T follicular helper cell (primary cell): ENCODE measurements at places on chromosomes 2 and 18.

GRCh38 chr2:120720231-120720630 is 15.4 kb upstream of the GLI2 start:
- DNase-seq: no peak

DNA sequence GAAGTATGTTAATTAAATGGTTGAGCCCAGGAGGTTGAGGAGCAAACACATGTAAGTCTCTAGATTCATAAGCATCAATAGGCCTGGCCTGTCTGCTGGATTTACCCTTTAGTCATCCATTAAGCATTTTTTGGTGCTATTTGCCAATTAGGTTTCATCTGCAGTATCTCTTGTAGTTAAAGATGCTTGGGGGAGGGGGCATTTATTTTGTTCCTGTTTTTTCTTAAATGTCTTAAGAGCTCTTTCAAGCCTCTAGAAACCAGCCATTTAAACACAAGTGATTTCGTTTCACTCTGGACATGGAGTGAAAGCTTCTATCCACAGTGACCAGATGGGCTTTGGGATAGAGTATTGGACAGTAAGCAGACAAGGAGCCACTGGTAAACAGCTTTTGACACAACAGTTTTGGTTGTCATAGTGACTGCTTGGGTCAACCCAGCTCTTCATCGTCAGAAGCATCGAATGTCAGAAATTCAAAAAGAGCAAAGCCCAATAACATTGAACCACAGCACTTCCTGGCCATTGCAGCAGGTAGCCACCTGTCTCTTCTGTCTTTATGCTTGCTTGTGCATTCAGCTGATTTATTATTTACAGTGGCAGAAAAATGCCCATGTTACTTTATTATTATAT is 4.9 kb downstream of the QPCT start:
- no peak for DNase-seq

- DNase-seq: no peak
Observed at GRCh38 chr2:39780825-39781600, 2.0 kb upstream of the THUMPD2 start.

- no peak for DNase-seq
Observed at GRCh38 chr2:86066007-86066578, 39.6 kb downstream of the POLR1A start.

DNA sequence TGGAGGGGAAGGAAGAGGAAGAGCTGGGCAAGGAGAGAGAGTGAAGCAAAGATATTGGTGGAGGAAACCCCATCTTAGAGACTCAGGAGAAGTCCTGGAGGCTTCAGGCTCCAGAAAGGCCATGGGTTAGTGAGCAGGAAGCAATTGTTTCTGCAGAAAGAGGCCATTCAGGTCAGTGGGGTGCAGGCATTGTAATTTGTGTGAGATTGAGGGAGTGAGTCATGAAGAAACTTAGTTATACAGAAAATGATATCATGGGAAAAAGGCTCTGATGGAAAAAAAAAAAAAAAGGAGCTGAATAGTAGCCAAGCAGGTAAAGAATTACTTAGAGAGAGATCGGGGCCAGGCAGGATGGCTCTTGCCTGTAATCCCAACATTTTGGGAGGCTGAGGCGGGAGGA is 4.0 kb downstream of the EMILIN2 start:
- DNase-seq: no peak

- DNase-seq: no peak
Observed at GRCh38 chr2:96625571-96626552, 12.2 kb downstream of the KANSL3 start.

DNA sequence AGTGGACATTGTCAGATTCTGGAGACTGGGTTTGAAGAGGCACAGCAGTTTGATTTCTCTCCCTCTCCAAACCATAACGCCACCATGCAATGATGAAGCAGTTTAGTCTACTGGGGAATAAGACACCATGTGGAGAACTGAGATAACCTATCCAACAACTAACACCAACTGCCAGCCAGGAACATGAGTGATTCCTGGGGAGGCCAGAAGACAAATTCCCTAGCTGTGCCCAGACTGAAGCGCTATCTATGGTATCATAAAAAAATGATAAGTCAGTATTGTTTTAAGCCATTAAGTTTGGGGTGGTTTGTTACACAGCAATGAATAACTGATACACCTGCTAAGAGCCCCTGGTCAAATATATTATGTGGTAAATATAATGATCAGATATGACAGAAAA is 129.3 kb downstream of the EXOC6B start:
- DNase-seq: no peak

DNA sequence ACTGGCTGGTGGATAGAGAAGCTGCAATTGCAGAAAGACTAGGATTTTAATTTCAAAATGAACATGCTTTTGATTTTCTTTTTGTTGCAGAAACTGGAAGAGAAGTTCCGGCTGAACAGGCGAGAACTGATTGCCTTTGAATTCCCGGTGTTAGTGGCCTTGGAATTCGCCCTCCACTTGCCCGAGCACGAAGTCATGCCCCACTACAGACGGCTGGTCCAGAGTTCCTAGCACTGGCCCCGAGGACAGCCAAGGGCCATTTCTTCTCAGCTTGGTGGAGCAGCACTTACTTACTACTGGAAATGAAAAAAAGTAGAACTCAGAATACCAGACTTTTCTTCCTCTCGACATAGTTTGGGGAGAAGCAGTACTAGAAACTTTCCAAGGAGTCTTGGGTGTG is 121.9 kb downstream of the CABLES1 start:
- DNase-seq: no peak

GRCh38 chr2:148887350-148888002 is 12.4 kb downstream of the KIF5C start:
- DNase-seq: no peak

DNA sequence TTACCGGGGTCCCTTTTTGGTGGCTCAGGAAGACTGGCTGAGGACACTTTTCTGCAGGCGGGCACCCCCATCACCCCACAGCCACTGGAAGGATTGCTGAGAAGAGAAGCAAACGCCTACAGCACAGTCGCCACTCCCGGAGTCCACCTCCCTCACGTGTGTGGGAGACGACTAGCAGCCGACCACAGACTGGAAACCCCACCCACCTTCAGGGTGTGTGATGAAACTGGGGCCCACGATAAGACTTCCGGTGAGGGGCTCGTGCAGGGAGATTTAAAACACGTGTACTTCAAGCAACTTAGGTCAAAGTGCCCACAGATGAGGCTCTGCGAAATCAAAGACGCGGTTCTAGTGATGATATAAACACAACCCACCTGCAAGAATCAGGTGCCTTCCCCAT is 26.3 kb downstream of the MBP start:
- peak; percentile 74 for DNase-seq

- no peak for DNase-seq
Observed at GRCh38 chr2:205767617-205768016, 85.3 kb downstream of the NRP2 start.

GRCh38 chr2:27754831-27755230 is 16.7 kb upstream of the MRPL33 start:
- no peak for DNase-seq

DNA sequence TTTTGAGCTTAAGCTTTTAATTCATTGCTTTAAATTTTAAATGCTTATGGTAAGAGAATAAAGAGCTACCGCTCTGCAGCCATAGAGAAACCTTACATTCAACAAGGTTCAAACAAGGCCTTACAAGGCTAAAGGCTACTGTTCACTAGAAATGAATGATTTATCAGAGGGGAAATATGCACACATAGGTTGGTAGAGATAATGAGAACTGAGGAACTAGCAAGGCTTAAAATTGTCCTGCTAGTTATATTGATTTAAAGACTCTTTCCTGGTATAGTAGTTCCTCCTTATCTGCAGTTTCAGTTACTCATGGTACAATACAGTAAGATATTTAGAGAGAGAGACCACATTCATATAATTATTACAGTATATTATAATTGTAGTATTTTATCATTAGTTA is 193.4 kb downstream of the WDR7 start:
- no peak for DNase-seq

GRCh38 chr2:136021976-136022375 is 36.5 kb upstream of the DARS1 start:
- no peak for DNase-seq

DNA sequence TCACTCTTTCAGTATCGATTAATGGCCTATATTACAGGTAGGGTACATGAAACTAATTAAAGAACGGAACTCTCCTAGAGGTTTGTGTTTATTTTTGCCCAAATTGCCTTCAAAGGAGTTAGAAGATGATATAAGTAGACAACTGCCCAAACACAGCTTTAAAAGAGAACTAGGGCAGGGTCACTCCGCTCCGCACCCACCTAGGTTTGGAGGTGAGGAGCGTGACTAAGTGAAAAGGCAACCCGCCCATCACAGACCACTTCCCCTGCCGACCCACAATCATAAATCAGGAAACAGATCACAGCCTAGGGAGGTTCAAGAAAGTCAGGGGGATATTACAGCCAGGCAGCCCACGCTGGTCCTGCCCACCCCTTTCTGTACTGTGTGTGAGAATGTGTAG is 166.7 kb downstream of the C1D start:
- no peak for DNase-seq

- peak; percentile 1 for DNase-seq
Observed at GRCh38 chr2:31138037-31138962, at the start of gene GALNT14. Gene GALNT14, minus strand, starts transcription at chr2:31138440. Its CDS starts 354 bp downstream, at chr2:31138086.

DNA sequence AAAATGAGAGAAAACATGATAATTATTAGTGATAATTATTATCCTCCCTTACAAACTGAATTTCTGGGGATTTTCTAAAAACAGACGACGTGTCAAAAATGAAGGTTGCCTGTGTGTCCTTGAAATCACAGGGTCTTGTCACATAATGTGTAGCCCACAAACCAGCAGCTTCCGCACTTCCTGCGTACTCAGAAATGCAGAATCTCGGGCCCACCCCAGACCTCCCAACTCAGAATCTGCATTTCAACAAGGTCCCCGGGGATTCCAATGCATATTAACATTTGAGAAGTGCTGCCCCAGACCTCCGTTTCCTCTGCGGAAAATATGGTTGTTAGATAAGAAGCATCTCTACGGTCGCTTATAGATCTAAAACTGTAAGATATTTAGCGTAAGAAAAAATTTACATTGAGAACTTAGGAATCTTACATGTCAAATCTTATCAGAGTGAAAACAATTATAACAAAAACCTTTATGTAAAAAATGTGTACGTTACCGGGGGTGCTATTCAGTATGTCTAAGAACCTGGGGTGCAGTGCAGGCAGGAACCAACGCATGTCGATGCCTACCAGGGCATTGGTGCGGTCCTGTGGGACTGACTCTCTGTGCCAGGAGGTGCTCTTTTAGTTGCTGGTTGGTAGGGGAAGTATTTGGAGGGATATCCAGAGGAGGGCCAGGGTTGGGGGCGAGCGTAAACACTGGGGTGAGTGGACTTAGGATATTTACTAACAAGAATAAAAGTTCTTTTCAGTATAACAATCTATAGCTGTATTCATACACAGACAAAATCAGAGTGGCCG is 15.2 kb downstream of the CDKL4 start:
- no peak for DNase-seq

- no peak for DNase-seq
Observed at GRCh38 chr2:118834901-118835745, 12.3 kb downstream of the EN1 start.

GRCh38 chr2:239105234-239105633 is 257.3 kb downstream of the TWIST2 start:
- DNase-seq: no peak

DNA sequence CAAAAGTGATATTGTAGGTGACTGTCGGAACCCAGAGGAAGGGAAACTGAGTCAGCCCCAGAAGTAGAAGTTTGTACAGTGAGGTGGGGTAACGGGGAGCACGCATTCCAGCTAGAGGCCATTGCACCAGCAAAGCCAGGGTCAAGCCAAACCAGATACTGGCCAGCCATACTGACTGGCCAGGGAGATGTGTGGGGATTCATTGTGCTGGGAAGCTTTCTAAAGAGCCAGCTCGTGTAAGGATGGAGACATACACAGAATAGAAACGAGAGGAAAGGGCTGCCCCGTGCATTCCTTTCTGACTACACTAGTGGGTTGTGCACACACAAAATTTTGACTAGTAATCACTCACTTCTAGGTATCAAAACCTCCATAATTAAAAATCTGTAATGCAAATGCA is 175.3 kb upstream of the PID1 start:
- DNase-seq: no peak

DNA sequence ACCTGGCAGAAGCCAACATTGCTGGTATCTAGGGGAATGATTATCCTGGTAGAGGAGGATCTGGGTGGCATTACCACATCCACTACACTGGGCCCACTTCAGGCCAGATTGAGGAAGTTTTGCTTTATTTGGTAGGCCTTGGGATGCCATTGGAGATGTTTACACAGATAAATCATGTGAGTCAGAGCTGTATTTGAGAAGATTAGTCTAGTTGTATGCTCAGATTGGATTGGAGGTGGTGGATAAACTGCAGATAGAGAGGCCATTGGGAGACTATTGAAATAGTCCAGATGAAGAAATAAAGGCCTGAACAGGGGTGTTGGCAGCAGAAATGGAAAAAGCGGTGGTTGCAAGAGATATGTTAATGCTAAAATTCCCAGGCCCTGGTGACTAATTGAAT is 81.5 kb downstream of the EFEMP1 start:
- DNase-seq: no peak

DNA sequence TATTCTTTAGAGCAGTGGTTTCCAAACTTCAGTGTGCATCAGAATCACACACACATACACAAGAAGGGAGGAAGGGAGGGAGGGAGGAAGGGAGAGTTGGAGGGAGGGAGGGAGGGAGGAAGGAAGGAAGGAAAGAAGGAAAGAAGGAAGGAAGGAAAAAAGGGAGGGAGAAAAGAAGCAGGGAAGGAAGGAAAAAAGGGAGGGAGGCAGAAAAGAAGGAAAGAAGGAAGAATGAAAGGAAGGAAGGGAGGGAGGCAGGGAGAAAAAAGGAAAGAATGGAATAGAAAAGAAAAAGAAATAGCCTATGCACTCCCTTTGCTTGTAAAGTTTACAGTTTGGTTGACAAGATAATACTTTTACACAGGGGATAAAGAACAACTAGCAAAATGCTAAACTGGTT is 96.3 kb upstream of the BCL11A start:
- DNase-seq: no peak

GRCh38 chr2:48574353-48575287 is 43.0 kb upstream of the GTF2A1L start:
- DNase-seq: no peak

DNA sequence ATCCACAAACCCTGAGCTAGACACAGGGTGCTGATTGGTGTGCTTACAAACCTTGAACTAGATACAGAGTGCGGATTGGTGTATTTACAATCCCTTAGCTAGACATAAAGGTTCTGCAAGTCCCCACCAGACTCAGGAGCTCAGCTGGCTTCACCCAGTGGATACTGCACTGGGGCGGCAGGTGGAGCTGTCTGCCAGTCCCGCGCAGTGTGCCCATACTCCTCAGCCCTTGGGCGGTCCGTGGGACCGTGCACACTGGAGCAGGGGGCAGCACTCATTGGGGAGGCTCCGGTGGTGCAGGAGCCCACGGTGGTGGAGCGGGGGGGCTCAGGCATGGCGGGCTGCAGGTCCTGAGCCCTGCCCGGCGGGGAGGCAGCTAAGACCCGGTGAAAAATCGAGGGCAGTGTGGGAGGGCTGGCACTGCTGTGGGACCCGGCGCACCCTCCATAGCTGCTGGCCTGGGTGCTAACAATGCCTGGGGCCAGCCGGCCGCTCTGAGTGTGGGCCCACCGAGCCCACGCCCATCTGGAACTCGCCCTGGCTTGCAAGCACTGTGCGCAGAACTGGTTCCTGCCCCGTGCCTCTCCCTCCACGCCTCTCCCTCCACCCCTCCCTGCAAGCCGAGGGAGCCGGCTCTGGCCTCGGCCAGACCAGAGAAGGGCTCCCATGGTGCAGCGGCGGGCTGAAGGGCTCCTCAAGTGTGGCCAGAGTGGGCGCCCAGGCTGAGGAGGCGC is 75.6 kb downstream of the MOB4 start:
- DNase-seq: no peak
